ENCODE measurements at places on chromosomes 5 and 9. TPM values are rescaled to one million over a fixed set of nuclear protein-coding genes. Genes with fewer than 3 reads are reported as not detected.

Gene SGCD
- total RNA-seq, result not detected

GRCh38 chr5:43648499-43649124 lies 45.6 kb downstream of the NNT start:
- no peak for DNase-seq

Gene RFK
- total RNA-seq, result 18.6 TPM

DNA sequence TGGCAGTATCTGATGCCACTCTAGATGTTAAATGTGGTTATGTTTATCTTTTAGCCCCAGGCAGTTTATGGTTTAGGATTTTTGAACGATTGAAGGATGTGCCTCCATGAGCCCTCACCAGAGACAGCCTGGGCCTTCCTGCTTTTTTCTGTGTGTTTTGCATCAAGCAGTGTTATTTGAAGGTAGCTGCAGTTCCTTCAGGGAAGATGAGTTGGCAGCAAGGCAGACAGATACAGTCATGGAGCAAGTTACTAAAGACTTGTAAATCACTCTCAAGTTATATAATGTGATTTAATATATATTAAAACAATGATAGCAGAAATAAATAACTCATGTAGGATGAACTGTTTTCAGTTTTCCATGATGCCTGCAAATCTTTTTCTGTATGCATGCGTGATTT lies 204.9 kb downstream of the CD180 start:
- no peak for DNase-seq

DNA sequence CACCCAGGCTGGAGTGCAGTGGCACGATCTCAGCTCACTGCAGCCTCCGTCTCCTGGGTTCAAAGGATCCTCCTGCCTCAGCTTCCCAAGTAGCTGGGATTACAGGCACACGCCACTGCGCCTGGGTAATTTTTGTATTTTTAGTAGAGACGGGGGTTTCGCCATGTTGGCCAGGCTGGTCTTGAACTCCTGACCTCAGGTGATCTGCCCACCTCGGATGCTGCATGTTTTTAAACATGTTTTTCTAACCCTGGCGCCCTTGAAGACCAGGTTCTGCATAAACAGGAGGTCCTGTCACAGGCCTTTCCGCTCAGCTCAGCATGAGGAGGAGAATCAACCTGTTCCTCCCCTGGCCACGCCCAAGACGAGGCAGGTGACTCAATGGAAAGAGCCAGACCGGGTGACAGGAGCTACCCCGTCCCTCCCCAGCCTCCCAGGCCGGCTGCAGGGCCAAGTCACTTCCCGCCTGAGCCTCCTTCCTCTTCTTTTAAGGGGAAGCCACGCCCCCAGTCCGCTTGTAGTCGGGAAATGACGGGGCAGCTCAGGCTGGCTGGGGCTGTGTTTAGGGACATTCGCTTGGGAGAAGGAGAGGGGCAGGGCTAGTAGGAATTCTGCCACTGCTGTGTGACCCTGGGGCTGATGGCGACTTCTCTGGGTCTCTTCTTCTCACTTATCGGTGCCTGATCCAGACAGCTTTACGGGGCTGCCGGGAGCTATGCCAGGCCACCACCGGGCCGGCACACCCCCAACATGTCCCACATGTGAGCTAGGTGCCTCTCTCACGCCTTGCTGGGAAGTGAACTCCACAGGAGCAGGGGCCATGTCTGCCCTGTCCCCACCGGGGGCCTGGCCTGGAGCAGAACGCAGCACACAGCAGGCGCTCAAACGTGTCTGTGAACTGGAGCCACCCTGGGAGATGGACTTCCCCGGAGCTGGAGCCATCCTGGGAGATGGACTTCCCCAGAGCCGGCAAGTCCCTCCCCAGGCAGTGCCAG lies 6.1 kb downstream of the NOTCH1 start:
- DNase-seq, result peak; percentile 90

DNA sequence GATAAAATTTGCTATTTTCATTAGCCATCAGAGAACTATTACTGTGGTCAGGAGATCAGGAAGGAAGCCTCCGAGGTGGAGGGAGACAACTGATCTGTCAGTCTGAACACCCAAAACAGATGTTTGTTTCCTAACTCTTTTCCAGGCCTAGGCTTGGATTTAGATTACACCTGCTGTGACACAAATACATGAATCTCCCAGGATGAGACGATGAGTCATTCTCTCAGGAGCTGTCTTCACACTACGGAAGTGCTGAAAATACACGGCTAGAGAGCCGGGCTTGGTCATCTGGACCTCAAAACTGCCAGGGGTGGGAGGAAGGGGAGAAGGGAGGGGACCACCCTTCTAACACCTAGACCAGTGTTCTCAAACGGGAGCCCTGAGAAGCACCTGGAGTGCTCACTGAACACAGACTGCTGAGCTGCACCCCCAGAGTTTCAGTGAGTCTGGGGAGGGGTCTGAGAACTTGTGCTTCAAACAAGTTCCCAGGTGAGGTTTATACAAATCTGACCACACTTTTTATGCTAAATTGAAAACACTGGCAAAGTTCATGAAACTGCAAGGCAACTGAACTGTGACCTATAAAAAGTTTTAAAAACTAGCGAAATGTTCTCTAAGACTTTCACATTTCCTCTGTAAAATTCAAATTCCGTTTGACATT lies 80.3 kb upstream of the EQTN start:
- DNase-seq, result no peak

DNA sequence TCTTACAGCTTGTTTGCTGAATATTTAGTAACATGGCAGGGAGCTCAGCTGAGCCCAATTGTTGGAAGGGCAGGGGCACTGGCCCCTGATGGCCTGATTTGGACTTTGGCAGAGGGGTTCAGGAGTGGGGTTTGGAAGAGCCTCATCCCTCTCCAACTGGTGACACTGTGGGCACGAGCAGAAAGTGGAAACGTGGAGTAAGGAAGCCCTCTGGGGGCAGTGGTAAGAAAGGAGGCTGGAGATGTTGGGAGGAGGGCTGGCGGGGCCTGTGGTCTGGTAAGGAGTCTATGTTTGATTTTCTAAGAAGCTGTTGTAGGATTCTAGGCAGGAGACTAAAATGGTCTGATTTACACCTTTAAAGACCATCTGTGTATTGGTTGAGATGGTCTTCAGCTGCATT lies 208.9 kb downstream of the HSPA4 start:
- DNase-seq, result no peak

- no peak for DNase-seq
Observed at GRCh38 chr9:131606896-131607567, 61.7 kb downstream of the PRRT1B start.

Gene PROB1
- total RNA-seq, result 4.8 TPM

DNA sequence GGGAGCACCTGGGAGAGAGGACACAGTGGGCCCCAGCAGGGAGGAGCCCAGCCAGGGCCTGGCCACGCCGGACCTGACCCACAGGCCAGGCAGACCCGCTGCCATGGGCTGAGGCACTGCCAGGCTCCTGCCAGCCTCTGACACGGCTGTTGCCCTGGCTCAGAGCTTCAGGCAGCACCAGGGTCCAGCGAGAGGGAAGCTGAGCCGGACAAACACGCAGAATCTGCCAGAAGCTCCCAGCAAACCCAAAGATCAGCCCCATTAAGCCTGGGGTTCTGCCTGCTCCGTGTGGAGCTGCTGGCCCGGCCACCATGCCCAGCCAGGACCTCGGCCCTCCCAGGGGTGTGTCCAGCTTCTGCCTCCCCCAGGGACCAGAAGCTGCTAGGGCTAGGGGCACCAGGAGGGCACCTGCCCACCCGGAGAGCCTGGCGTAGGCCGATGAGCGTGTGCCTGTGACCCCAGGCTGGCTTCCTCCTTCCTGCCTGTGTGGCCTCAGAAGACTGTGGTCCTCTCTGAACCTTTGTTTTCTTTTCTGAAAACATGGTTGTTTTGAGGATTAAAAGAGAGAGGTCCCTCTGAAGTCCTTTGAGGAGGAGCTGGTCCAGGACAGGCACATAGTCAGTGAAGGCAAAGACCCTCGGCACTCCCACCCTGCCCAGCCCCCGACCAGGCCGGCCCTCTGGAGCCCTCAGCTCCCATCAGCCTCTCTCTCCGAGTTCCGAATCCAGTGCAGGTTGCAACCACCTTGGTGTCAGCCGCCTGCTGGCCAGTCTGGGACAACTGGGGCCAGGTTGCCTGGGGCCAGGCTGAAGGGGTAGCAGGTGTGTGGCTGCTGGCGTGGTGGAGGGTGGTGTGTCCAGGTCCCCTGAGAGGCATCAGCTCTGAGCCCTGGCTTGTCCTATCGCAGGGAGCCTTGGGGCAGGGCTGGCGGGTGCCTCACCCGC lies 39.6 kb downstream of the KCNT1 start:
- DNase-seq, result no peak

DNA sequence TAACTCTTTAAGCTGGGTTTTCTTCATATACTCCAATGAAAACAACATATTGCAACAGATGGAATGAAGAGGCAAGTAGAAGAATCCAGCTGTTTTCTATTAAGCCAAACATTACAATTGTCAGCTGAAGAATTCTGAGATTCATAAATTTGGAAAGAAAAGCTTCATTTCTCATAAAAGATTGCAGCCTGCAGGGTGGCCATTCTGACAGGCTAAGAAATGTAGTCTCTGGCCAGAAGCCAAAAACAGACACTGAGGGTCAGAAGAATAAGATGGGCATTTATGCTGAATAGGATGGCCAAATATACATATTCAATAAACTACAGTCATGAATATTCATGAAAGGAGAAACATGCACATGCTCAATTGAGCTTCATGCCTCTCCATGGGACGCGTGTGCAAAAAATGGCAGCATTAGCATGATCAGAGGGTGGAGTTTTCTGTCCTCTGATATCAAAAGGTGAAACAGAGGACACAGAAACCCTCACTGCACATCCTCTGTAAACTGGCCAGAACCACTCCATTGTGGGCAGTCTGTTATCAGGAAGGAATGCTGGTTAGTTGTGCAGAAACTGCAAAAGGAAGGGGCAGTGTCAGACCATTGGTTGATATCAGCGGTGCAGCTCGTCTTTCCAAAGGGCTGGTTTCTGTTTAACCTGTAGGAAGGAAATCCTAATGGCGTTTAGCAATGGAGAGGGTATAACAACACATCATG lies 50.2 kb downstream of the FXN start:
- no peak for DNase-seq

Gene TMEM171
- 0.26 TPM for total RNA-seq

DNA sequence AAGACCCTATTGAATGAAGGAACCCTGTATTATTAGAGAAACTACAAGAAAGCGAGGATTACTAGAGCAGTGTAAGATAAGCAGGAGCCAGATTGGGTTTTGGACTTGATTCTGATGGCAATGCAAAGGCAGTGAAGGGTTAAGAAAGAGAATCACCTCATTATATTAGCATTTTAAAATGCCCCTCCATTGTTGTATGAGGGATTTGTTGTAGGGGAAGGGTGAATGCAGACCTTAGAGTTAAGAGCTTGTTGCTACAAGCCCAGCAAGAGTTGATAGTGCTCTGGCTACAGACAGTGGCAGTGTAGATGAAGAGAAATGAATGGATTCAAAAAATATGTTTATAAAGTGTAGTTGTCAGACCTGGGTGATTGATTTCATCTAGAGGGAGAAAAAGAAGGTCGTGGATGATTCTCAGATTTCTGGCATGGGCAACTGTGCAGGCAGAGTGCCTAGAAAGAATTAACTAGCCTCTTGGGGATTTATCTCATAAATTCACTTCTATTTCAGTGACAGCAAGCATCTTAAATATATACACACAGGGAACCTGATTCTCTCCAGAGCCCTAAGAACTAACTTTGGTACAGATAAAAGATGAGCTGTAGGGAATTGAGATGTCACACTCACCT lies 344.8 kb downstream of the ARRDC3 start:
- no peak for DNase-seq

GRCh38 chr9:34400275-34400674 lies 23.6 kb upstream of the MYORG start:
- no peak for DNase-seq

Gene CDX1
- total RNA-seq, result not detected

DNA sequence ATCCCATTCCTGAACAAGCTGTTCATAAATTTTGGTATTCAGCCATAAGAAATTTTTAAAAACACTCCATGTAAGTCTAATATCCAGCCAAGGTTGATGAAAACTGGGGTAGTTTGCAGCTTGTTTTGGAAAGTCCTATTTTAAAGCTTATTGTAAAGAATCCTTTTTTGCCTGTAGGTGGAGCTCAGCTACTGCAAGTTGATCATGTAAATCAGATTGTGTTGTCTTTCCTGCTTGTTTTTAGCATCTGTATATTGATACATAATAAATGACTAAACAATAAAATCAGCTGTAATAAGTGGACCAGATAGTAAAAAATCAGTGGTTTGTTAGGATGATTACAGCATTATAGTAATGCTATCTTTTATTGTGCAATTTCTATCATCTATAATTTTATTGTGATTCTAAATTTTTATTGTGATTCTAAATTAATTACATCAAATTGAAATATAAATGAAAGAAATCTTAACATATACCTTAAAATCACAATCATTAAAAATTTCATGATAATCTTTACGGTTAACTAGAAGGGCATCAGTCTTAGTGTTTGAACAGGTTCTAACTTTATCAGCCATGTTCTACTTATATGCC lies 42.4 kb downstream of the CWC27 start:
- no peak for DNase-seq

DNA sequence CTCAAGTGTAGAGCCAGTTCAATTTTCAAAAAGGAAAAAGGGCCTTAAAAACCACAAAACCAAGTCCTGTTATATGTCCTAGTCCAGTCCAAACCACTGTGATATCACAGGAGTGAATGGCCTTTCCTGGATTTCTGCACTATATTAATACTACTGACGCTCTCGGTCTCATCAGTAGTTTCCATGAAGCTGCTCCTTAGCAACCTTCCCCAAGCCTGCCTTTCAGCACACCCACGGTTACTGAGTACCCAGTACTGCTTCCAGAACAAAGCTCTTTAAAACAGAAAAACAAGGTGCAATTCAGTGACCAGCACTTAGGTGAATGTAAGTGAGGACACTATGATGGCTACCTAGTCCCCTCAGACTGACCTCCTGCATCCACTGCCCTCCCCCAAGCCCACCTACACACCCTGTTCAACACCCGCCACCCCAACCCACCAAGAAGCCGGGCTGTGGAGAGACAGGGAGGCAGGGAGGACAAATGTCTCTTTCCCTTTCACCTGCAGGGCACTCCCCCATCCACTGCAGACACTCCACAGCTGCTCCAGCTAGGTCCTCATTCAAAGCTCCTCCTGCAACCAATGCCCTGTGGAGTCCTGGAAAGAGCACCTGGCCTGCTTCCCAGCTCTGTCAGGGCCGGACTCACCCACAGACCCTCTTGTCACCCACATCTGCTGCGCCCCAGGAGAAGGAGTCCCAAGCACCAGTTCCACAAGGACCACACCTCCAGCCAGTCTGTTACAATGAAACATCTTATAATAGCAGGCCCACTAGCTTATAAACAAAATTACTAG lies 25.9 kb downstream of the PSMB7 start:
- no peak for DNase-seq

Gene SPATA24
- total RNA-seq, result 2.6 TPM

GRCh38 chr9:133460405-133461175 lies 812 bp downstream of the CACFD1 start:
- peak; percentile 33 for DNase-seq

Gene PCDHB13
- total RNA-seq, result 0.10 TPM

- no peak for DNase-seq
Observed at GRCh38 chr9:95134457-95134881, 183.0 kb downstream of the FANCC start.

Measured in activated T-cell treated with anti-CD3 and anti-CD28 coated beads, Interleukin-2, amount 50 U/mL, for 4 hours (primary cell).